ENCODE measurements at places on chromosomes 6 and 20. TPM values are rescaled to one million over a fixed set of nuclear protein-coding genes. Genes with fewer than 3 reads are reported as not detected.
A peak's percentile ranks its signal among the peaks of the same experiment; 100 is the strongest.

The SPDEF gene
- not detected for polyA plus RNA-seq

GRCh38 chr20:64256282-64256935, 861 bp downstream of the PCMTD2 start:
- DNase-seq: no peak
- peaks cover 59% of the 10 kb centered on the region for H3K4me1 ChIP-seq
- peak overlapping the region; percentile 86 for H3K4me3 ChIP-seq
- H3K36me3 ChIP-seq: no peaks in the 10 kb centered on the region
- H3K27me3 ChIP-seq: no peaks in the 10 kb centered on the region

GRCh38 chr20:11255455-11255854, 581.7 kb upstream of the JAG1 start:
- no peak overlapping the region for H3K27ac ChIP-seq
- H3K27me3 ChIP-seq: no peaks in the 10 kb centered on the region
- no peaks in the 10 kb centered on the region for H3K36me3 ChIP-seq
- H3K4me3 ChIP-seq: no peak overlapping the region

The SAMD3 gene
- polyA plus RNA-seq: 220 TPM

DNA sequence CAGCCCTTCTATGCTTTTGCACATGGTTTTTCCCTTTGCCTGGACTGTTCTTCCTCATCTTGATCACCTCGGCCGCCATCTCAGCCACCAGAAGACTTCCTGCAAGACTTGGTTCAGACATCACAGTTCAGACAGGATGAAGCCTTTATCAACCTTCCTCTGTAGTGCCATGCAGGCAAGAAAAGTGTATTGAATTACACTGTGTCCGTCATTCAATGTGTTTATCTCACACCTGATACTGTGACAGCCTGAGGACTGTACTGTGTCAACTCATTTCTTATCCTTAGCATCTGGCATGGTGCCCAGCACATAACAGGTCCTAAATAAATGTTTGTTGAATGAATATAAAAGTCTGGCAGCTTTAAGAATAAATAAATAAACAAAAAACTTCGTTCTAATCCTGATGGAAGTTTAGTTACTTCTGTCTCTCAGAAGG, 133.3 kb upstream of the MAN1A1 start:
- no peaks in the 10 kb centered on the region for H3K27me3 ChIP-seq
- no peak for DNase-seq
- no peaks in the 10 kb centered on the region for H3K36me3 ChIP-seq

DNA sequence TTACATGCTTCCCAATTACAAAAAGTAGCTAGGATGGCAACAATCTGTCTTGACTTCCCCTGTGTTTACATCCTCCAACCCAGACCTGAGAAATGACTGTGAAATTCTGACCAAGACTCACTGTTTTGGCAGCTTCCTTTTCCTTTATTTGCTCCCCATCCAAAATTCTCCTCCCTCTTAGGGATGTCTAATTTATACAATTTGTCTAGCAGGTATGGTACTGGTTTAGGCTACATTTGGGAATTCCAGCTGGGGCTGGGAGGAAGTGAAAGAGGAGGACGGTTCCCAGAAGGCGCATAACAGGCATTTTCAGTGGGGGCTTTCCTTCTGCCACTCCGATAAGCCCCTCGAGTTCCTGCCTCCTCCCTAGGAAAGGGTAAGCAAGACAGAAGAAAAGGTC, 231.5 kb upstream of the BTBD3 start:
- H3K4me3 ChIP-seq: no peak overlapping the region
- no peaks in the 10 kb centered on the region for H3K4me1 ChIP-seq
- no peak for DNase-seq
- H3K36me3 ChIP-seq: no peaks in the 10 kb centered on the region
- H3K27ac ChIP-seq: no peak overlapping the region
- H3K27me3 ChIP-seq: no peaks in the 10 kb centered on the region

- no peak overlapping the region for H3K27ac ChIP-seq
- H3K4me3 ChIP-seq: no peak overlapping the region
- no peak for DNase-seq
- H3K36me3 ChIP-seq: peaks cover 4% of the 10 kb centered on the region
- H3K27me3 ChIP-seq: no peaks in the 10 kb centered on the region
- no peaks in the 10 kb centered on the region for H3K4me1 ChIP-seq
Measured at GRCh38 chr20:37850724-37851355, 52.1 kb upstream of the VSTM2L start.

- no peak overlapping the region for H3K4me3 ChIP-seq
- no peaks in the 10 kb centered on the region for H3K4me1 ChIP-seq
- no peak overlapping the region for H3K27ac ChIP-seq
- H3K36me3 ChIP-seq: peaks cover 9% of the 10 kb centered on the region
Measured at GRCh38 chr20:32470025-32470861, 112.1 kb downstream of the ASXL1 start.

The VIP gene
- polyA plus RNA-seq: not detected

DNA sequence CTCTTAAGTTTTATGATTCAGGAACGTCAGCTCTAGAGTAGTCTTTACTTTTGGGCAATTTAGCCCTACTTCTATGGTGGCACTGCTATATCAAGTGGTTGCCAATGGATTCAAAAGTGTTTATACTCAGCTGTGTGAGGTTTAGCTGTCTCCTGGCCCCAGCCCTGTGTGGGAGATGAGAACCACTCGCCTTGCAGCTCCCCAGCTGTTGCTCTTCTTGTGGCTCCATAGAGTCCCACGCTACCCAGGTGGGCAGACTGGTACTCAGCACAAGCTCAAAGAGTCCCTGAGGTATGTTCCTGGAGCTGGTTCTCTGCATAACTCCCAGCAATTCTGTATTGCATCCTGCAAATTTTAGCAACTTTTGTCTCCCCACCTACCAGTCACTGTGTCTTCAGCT, 59.6 kb downstream of the C6orf118 start:
- no peaks in the 10 kb centered on the region for H3K4me1 ChIP-seq
- H3K27ac ChIP-seq: no peak overlapping the region
- no peak for DNase-seq

The OXT gene
- 1.4 TPM for polyA plus RNA-seq

DNA sequence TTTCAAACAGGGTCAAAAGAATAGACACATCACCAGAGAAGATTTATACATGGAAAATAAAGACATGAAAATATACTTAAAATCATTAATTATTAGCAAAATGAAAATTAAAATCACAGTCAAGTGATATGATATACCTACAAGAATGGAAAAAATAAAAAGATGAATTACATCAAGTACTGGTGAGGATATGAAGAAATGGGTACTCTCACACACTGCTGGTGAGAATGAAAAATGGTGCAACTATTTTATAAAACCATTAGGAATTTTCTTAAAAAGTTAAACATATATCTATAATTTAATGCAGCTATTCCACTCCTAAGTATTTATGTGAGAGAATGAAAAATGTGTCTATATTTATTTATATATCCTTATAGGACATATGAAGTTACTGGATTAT, 136.3 kb upstream of the GRIK2 start:
- no peak overlapping the region for H3K27ac ChIP-seq
- H3K4me1 ChIP-seq: no peaks in the 10 kb centered on the region
- no peaks in the 10 kb centered on the region for H3K27me3 ChIP-seq
- no peaks in the 10 kb centered on the region for H3K36me3 ChIP-seq

- no peaks in the 10 kb centered on the region for H3K36me3 ChIP-seq
- H3K4me3 ChIP-seq: no peak overlapping the region
- H3K4me1 ChIP-seq: no peaks in the 10 kb centered on the region
- no peak for DNase-seq
- H3K27me3 ChIP-seq: no peaks in the 10 kb centered on the region
Measured at GRCh38 chr6:124190256-124190655, 386.6 kb downstream of the NKAIN2 start.

The SLC52A3 gene
- not detected for polyA plus RNA-seq

- H3K4me1 ChIP-seq: no peaks in the 10 kb centered on the region
- H3K27ac ChIP-seq: no peak overlapping the region
- no peak overlapping the region for H3K4me3 ChIP-seq
- DNase-seq: no peak
- no peaks in the 10 kb centered on the region for H3K27me3 ChIP-seq
- no peaks in the 10 kb centered on the region for H3K36me3 ChIP-seq
Measured at GRCh38 chr6:80579391-80580023, 473.0 kb downstream of the BCKDHB start.

GRCh38 chr6:143333081-143333480, 117.4 kb downstream of the ADAT2 start:
- no peaks in the 10 kb centered on the region for H3K36me3 ChIP-seq
- no peak overlapping the region for H3K4me3 ChIP-seq
- no peak overlapping the region for H3K27ac ChIP-seq
- H3K4me1 ChIP-seq: no peaks in the 10 kb centered on the region
- no peaks in the 10 kb centered on the region for H3K27me3 ChIP-seq

DNA sequence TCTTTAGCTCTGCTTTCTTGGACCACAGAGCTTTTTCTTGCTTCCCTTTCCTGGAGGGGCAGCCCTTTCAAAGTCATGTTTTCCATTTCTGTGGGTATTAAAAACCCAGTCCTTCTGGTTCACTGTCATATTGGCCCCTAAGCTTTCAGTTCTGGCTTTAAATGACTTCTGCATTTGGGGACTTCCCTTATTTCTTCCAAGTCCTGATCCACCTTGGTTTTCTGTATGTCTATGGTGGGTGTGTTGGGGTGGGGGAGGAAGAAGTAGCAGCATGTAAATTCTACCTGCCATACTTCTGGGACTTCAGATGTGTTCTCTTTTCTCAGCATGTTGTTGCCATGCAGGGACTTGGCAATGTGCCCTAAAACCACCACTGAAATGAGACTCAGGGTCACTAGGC, 77.1 kb upstream of the EMILIN3 start:
- DNase-seq: no peak
- H3K4me1 ChIP-seq: no peaks in the 10 kb centered on the region
- H3K4me3 ChIP-seq: no peak overlapping the region
- peaks cover 63% of the 10 kb centered on the region for H3K36me3 ChIP-seq
- H3K27me3 ChIP-seq: no peaks in the 10 kb centered on the region
- no peak overlapping the region for H3K27ac ChIP-seq

The MATN4 gene
- polyA plus RNA-seq: not detected

- no peak for DNase-seq
- H3K27me3 ChIP-seq: no peaks in the 10 kb centered on the region
- H3K4me3 ChIP-seq: no peak overlapping the region
- no peaks in the 10 kb centered on the region for H3K4me1 ChIP-seq
- no peak overlapping the region for H3K27ac ChIP-seq
Measured at GRCh38 chr6:132733814-132734213, 20.0 kb upstream of the VNN1 start.

GRCh38 chr20:2469991-2470422, 582 bp downstream of the SNRPB start:
- peak; percentile 82 for DNase-seq
- peaks cover 34% of the 10 kb centered on the region for H3K36me3 ChIP-seq
- H3K4me1 ChIP-seq: peaks cover 30% of the 10 kb centered on the region

- no peaks in the 10 kb centered on the region for H3K36me3 ChIP-seq
- H3K4me1 ChIP-seq: no peaks in the 10 kb centered on the region
- no peak overlapping the region for H3K27ac ChIP-seq
- no peak overlapping the region for H3K4me3 ChIP-seq
Measured at GRCh38 chr20:41386502-41387427, 20.1 kb upstream of the EMILIN3 start.

DNA sequence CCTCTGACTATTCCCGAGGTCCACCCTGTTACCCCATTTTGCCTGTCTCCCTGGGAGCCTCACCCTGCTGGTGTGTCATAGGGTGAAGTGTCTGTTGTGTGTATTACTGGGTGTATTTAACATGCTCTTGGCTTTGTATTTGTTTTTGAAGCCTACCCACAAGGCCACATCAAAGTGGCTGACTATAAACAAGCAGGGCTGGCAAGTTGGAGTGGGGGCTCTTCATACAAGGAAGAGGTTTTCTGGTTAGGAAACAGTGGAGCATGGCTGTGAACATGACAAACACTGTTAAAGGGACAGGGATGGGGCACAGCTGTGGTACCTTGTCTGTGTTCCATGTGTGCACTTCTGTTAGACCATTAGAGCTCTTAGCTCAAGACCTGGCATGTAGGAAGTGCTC, 26.3 kb downstream of the HECA start:
- peak overlapping the region; percentile 27 for H3K4me3 ChIP-seq
- peak; percentile 92 for DNase-seq
- peak overlapping the region; percentile 4 for H3K27ac ChIP-seq
- H3K4me1 ChIP-seq: peaks cover 92% of the 10 kb centered on the region
- peaks cover 5% of the 10 kb centered on the region for H3K36me3 ChIP-seq
- no peaks in the 10 kb centered on the region for H3K27me3 ChIP-seq

The DLL1 gene
- 0.49 TPM for polyA plus RNA-seq

The SAMD5 gene
- polyA plus RNA-seq: not detected

DNA sequence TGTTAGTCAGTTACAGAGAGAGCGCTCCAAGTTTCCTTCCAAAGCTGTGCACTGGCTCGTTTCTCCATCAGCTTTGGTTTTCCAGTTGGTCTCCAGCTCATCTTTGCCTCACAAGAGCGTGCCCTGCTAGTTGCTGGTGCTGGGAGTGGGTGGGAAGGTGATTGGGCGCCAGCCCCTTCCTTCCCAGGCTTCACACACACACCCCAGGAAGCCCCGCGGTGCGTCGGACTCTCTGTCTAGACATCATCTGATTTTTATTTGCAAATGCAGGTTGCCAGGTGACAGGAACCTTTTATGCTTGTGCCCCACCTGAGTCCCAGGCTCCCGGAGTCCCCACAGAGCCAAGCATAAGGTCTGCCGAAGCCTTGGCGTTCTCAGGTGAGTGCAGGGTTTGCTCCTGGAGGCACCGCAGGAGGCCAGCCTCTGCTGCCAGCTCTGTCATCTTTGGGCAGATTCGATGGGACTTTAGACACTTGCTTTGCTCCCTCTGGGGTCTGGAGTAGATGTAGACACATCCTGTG, 7.1 kb downstream of the IRF4 start:
- no peak overlapping the region for H3K4me3 ChIP-seq
- DNase-seq: no peak
- no peak overlapping the region for H3K27ac ChIP-seq

The RAET1L gene
- not detected for polyA plus RNA-seq

The DSP gene
- polyA plus RNA-seq: 0.08 TPM

GRCh38 chr20:35912881-35913280, 41.4 kb downstream of the SCAND1 start:
- peaks cover 30% of the 10 kb centered on the region for H3K36me3 ChIP-seq
- H3K27me3 ChIP-seq: no peaks in the 10 kb centered on the region
- no peak overlapping the region for H3K27ac ChIP-seq
- H3K4me1 ChIP-seq: peaks cover 5% of the 10 kb centered on the region
- H3K4me3 ChIP-seq: no peak overlapping the region

The UNC5CL gene
- polyA plus RNA-seq: 0.40 TPM

The COL12A1 gene
- polyA plus RNA-seq: not detected

DNA sequence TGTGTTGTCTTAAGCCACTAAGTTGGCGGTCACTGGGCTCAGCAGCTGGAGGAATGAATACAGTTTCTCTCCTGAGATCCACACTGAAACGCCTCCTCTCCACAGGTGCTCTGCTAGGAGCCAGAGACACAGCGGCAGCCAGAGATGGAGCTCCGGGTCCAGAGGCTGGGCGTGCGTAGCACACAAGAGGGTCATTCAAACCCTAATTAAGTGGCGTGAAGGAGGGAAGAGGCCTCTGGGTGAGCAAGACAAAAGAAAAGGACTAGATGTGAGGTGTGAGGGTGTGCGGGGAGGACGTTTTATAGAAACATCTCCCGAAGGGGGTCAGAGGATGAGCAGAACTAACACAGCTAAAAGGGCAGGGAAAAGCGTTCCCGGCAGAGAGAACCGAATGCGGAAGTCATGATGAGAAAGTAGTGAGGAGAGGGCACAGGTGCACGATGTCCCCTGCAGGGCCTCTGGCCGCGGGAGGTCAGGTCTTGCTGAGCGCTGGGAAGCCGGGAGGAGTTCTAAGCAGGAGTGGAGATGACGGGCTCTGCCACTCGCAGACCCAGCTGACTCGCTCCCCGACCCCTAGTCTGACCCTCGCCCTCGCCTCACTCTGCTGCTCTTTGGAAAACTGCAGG, 54.4 kb downstream of the BMP7 start:
- no peaks in the 10 kb centered on the region for H3K4me1 ChIP-seq
- H3K27ac ChIP-seq: no peak overlapping the region
- no peaks in the 10 kb centered on the region for H3K36me3 ChIP-seq
- DNase-seq: no peak
- no peaks in the 10 kb centered on the region for H3K27me3 ChIP-seq
- H3K4me3 ChIP-seq: no peak overlapping the region
